ENCODE measurements at places on chromosomes 1 and 21.

GRCh38 chr1:13749543-13750341 is 49.8 kb downstream of the PRDM2 start:
- DNase-seq, result peak; percentile 35

GRCh38 chr1:85936470-85936869 is 220.1 kb downstream of the COL24A1 start:
- no peak for DNase-seq

DNA sequence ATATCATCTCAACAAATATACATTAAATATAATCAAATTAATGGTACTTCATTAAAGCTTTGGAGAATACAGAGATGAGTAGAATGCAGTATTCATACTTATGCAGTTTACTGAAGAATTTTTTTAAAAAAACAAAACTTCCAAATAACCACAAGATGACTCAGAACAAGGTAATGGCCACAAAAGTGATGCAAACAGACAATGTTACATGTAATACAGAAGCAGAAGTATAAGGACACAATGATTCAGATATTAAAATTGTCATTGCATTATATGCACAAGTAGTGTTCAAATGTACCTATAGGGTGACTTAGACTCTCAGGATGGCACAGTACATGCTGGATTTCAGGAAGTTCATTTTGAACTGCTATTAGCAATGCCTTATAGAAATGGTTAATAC is 227.2 kb upstream of the ST6GALNAC5 start:
- DNase-seq, result peak; percentile 76

GRCh38 chr1:234608025-234608910 is 1.7 kb downstream of the IRF2BP2 start:
- peak; percentile 91 for DNase-seq

- no peak for DNase-seq
Measured at GRCh38 chr21:37072274-37072987, 440 bp downstream of the PIGP start.

DNA sequence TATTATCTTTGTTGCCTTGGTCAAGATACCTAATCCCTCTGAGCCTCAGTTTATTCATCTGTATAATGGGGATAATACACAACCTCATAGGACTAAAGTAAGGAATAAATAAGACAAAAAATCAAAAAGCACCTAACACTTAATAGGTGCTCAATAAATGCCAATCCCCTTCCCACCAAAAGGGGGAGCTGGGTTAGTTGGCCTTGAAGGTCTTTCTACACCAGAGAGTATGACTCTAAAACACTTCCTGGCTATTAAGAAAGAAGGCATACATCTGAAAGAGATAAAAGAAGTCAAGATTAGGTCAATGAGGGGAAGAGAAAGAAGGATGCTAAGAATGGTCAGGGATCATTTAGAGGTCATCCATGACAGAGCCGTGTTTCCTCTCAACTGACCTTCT is 11.1 kb downstream of the VSIG8 start:
- DNase-seq, result no peak

GRCh38 chr1:150404465-150404864 is 40.5 kb downstream of the RPRD2 start:
- DNase-seq, result no peak

- peak; percentile 57 for DNase-seq
Measured at GRCh38 chr1:246569248-246570238, 3.3 kb downstream of the CNST start.

DNA sequence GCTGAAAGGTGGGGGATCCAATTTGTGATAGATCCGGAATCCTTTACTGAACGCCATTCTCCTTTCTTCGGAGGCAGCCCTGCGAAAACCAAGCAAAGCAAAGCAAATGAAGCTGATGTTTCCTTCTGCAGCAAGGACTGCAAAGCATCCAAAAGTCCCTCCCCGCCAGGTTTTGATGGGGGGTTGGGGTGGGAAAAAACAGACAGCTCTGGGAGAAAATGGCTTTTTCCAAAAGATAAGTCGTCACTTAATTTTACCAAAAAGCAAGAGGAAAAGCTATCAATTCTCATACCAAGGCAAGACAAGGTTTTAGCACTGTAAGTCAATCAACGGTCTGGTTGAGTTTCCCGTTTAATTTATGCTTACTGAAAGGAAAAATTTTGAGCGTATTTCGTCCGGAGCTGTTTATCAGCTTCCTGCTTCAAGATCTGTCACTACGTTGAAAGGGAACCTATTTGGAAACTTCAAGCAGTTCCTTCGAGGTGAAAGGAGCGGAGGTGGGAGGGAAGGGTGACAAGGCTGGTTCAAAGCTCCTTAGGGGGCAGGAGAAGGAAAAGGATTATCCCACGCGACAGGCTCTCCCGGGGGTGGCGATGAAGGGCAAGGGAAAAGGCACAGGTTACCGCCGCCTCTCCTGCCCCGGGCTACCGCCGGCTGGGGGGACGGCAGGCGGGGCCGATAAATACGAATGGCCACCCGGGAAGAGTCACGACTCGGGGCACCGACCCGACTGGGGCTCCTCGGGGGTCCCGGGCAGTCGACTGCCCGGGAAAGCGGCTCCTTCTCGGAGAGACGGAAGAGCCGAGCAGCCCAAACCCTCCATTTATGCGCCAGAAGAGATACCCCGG is 750 bp downstream of the SYNJ1 start:
- DNase-seq, result peak; percentile 10

GRCh38 chr1:242764161-242764560 is 239.7 kb upstream of the PLD5 start:
- no peak for DNase-seq

- no peak for DNase-seq
Measured at GRCh38 chr1:238005116-238005515, 114.4 kb upstream of the ZP4 start.

GRCh38 chr1:29504709-29505410 is 268.5 kb downstream of the PTPRU start:
- no peak for DNase-seq

All from fibroblast of skin of right quadriceps (primary cell).